ENCODE measurements at places on chromosomes 1 and 21. TPM values are rescaled to one million over a fixed set of nuclear protein-coding genes. Genes with fewer than 3 reads are reported as not detected.

Gene CXADR
- total RNA-seq = 0.24 TPM

Gene RIPK4
- total RNA-seq = 1.0 TPM

DNA sequence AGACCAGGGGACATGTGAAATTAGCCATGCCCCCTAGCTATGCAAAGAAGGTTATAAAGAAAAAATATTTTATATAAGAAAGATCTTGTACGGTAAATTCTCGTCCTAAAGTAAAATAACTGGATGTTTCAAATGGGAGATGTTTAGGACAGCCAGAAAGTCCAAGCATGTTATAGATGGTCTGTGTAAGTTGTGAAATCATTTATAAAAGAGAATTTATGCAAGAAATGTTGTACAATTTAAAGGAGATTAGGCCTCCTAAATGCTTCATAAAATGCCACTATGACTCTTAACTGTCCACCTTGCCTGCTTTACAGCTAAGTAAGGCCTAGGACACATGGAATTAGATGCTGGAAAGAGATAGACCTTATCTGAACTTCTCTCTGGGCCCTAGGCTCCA, 118.1 kb upstream of the POGK start:
- no peak for DNase-seq

- no peak for DNase-seq
Measured at GRCh38 chr1:23601968-23602876, 42.9 kb upstream of the ID3 start.

Measured in posterior vena cava (tissue), 2 donors.